CD4-positive, alpha-beta T cell treated with Interleukin-15 for 4 hours (primary cell): ENCODE measurements at places on chromosomes 1 and 21.

GRCh38 chr1:44907893-44908292 is 64.8 kb upstream of the PTCH2 start:
- DNase-seq = no peak

DNA sequence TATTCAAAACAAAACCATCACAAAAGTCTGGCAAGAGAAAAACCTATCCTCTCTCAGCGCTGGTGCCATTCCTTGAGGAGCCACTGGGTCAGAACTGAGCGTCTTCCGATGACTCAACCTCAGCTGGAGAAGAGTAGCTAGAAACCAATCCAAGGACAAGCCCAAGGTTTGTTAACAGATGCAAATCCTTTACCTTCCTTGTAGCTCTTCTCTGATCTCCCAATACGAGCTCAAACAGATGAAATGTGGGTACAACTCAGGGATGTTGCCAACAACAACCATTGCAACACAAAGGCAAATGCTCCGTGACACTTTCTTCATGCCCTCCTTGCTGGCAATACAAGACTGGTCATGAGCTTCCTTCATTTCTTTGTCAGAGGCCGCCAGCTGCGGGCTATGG is 337.1 kb downstream of the SIPA1L2 start:
- DNase-seq = no peak

DNA sequence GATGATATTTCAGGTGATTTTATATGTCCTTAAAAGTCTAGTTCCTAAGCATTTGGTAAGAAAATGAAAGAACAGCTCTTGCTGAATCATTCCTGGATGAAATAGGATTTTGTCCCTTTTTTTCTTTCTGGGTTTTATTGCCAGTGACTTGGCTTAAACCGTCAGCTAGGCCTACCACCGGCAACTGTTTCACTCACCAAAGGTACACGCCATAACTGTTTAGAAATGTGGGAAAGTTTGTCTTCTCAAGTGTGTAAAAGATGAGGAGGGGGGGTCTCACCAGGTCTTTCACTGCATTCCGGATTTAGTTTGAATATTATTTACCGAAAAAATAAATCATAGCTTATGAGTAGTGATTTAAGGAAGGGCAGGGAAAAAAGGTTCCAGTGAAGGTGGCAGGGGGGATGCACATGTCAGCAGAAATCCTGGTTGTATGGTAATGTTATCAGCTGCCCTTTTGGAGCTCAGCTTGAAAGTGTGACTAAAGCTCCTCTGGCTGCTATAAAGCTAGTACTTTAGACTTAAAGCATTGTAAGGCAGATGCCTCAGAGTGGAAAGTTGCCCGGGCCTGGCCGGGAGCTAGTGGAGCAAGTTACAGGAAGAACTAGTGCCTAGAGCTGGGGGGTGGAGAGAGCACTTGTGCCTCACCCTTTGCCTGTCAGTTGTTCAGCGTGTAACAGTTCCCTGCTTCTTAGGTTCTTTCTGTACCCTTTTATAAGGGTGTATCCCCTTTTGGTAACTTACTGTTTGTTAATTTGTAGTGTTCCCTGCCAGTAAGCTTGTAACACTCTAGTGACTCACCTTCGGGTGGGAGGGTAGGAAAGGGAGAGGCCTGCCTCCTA is 3.1 kb downstream of the ATP1A1 start:
- peak; percentile 42 for DNase-seq

DNA sequence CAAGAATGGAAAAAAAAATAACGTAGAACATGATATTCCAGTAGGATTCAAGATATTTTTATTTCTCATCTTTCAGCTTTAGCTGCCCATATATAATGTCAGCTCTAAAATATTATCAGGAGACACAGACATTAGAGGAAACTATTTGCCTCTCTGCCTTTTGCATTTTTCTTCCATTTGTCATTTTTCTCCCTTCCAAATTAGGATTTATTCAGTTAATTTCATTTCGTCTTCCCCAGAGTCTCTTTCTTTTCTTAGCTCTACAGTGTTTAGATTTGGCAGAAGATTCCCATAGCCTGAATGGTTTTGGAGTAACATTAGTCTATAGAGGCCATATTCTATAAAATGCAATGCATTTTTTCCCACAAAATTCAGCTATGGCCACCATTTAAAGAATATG is 5.1 kb upstream of the ENAH start:
- DNase-seq = no peak

- DNase-seq = no peak
Observed at GRCh38 chr1:9996624-9997582, at the start of gene RBP7. TSS of gene RBP7 (plus strand) at chr1:9997228. CDS start at chr1:9997259, 31 bp downstream.

DNA sequence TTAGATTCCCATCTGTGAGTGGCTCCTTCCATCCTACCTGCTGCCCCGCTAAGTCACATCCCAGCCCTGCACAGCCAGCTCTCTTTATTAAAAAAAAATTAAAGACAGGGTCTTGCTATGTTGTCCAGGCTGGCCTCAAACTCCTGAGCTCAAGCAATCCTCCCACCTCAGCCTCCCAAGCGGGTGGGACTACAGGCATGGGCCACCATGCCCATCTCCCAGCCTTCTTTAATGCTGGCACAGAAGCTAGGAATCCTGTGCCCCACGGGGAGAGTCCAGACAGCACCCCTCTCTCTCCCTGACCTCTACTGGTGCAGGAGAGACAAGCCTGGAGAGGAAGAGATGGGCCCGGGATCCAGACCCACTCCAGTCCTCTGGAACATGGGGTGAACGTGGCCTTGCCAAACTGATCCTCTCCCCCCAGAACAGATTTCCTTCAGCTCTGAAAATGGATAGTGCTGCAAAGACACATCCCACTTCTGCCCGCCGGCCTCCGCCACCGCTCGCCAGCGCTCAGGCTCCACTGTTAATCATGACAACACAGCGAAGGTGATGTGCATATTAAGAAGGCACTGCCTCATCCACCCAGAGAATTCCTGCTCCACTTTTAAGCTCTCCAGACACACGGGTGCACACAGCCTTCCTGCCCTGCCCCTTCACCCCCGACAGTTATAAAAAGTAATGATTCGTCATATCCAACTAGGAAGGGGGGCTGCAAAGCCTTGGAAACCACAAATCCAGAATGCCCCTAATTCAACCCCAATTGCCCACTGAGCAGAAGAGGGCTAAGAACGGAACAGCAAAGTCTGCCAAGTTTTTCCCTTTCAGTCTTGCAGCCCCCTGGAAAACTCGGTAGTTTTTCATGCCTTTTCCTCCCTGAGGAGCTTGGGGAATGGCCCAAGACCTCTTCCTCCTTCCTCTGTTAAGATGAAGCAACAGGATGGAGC is 68.1 kb downstream of the MRPL37 start:
- no peak for DNase-seq

- DNase-seq = no peak
Observed at GRCh38 chr21:44531606-44532564, 8.1 kb downstream of the KRTAP10-1 start.

- no peak for DNase-seq
Observed at GRCh38 chr1:218259800-218260199, 25.3 kb upstream of the RRP15 start.

GRCh38 chr1:109309347-109309746 is 2.5 kb upstream of the MYBPHL start:
- no peak for DNase-seq

- no peak for DNase-seq
Observed at GRCh38 chr1:64173336-64173940, 30.0 kb upstream of the UBE2U start.

DNA sequence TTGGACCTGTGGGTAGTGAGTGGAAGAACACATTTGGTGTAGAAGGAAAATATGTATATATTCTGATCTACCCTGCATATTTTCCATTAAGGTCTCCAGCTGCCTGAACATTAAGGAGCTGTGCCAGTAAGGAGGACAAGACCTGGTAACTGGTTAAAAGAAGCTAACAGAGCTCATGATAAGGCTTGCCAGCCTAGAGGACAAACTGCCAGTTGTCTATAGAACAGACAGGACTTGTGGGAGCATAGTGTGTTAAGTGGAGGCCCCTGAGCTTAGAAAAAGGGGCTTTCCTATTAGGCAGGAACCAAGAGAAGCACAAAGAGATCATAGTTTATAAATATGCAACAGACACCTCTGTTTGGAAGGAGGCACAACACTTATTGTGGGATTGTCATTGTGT is 23.0 kb downstream of the DNM3 start:
- no peak for DNase-seq

DNA sequence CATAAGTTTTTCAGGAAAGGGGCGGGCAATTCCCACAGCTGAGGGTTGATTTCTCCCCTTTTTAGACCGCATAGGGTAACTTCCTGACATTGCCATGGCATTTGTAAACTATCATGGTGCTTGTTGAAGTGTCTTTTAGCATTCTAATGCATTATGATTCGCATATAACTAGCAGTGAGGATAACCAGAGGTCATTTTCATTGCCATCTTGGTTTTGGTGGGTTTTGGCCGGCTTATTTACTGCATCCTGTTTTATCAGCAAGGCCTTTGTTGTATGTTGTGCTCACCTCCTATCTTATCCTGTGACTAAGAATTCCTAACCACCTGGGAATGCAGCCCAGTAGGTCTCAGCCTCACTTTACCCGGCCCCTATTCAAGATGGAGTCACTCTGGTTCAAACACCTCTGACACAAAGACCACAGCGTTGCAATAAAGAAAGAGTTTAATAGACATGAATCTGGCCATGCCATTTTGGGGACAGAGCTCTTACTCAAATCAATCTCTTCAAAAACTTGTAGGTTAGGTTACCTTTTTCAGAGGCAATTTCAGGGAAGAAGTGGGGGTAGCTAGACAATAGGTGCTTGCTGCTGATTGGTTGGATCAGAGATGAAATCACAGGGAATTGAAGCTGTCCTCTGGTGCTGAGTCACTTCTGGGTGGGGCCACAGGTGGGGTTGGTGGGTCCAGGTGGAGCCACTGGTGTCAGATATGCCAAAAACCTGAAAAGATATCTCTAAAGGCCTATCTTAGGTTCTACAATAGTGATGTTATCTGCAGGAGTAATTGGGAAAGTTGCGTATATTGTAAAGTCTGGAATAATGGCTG is 23.3 kb downstream of the TBX19 start:
- no peak for DNase-seq
